Femur (tissue), 1 donor: ENCODE measurements at places on chromosomes 7 and 10.

- DNase-seq = no peak
These were observed 79.1 kb downstream of the USP6NL start for GRCh38 chr10:11532306-11532705.

DNA sequence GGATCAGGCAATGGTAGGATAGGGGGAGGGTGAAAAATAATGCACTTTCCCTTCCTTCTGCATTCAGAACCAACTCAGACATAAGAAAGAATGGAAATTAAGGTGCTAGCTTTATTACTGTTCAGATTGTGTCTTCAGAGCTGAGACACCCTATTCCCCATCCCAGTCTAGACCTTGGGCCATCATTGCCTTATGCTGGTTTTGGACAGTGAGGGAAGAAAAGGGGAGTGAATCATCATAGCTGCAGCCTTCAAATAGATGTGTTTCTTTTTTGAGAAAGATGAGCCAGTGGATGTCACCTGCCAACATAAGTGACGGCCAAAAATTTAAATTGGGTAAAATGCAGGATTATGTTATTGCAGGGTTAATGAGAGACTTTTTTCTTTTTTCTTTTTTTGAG, 27.0 kb upstream of the TOMM7 start:
- DNase-seq = no peak

DNA sequence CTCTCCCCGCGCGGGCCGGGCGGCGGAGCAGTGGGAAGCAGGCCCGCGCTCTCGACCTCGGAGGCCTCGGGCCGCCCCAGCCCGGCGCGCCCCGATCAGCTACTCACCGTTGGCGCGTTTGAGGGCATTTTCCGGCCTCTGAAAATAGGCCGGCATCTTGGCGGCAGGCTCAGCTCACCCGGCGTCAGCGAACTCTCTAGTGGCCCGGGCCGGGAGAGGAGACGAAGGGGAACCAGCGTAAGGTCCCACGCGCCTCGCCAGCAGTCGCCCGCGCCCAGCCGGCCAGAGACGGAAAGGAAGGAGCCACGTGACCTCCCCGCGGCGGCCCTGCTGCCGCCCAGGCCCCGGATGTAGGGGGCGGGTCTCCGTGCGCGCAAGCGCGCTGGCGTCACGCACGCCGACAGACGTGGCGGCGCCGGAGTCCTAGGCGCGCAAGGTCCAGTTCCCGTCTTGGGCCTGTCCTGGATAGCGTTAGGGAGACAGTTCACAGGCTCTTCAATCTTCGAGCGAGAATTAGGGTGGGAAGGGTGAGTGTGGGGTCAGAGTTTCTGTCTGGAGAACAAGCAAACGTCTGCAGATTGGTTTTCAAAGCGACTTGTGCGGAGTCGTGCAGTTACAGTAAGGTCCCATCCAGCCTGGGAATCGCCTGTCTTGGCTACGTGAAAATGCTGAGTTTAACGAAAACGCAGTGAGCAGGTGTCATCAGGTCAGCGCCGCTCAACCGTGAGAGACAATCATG, at the start of gene EIF3A:
TSS of gene EIF3A (minus strand) at position 297 of the 739 bp plus-strand sequence. CDS start at position 156, 141 bp downstream.
- DNase-seq = peak; percentile 96

DNA sequence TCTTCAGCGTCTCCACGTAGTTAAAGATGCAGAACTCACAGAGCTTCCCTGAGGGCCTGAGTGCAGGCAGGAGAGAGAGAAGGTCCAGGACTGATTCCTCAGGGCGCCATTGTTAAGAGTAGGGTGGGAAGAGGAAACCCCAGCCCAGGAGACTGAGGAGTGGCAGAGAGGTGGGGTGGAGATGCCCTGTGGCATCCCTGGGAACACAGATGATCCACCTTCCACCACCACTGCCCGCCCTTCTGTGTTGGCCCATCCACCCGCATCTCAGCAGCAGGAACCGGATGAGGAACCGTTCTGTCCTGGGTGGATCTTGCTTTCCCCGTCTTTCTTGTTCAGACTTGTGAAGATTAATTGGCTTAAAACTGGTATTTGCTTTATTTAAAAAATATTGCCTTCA, 48.3 kb downstream of the PFKP start:
- DNase-seq = no peak

GRCh38 chr7:30181736-30182522, 47.1 kb downstream of the MTURN start:
- DNase-seq = no peak
